GM12865 (cell line): ENCODE measurements at places on chromosomes 4 and X.

- peak; percentile 26 for DNase-seq
These were observed 101.4 kb upstream of the RAB40AL start for GRCh38 chrX:102835504-102836146.

- no peak for DNase-seq
These were observed 56.9 kb upstream of the CBR4 start for GRCh38 chr4:169066934-169067333.

DNA sequence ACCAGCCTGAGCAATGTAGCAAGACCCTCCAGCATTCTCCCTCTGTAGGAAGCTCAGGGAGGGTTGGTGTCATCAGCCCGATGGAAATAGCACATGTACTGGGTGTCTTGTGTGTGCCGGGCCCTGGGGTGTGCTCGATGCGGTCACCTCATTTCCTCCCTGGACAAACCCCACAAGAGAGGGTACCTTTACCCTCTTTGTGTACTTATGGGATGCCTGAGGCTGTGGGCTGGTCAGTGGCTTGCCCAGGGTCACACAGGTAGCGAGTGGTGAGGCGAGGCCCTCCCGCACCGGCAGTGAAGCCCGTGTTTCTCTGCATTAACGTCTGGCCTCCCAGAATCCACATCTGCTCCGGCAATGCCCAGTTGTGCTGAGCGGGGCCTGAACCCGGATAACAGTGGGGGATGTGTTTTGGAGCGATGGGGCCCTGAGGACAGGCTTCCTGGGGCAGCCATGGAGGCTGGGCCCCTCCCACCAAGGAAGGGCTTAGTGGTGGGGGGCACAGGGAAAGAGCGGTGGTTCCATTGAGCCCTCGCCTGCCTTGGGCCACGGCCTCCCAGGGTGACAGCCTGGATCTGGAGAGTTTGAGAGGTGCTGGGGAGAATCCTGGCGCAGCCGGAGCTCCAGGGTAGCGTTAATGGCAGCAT lies 8.1 kb downstream of the PSAPL1 start:
- DNase-seq = no peak

GRCh38 chr4:164350061-164350460 lies 403.9 kb upstream of the SMIM31 start:
- DNase-seq = no peak

DNA sequence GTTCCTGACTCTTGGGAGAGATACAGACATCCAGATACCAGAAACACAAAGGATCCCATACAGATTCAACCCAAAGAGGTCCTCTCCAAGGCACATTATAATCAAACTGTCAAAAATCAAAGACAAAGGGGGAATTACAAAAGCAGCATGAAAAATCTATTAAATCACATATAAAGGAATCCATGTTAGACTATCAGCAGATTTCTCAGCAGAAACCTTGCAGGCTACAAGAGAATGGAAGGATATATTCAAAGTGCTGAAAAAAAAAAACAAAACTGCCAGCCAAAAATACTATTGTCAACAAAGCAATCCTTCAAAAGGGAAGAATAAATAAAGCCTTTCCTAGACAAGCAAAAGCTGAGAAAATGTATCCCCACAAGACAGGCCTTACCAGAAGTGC lies 14.8 kb upstream of the ADGRL3 start:
- no peak for DNase-seq

GRCh38 chrX:74431797-74432196 lies 10.5 kb downstream of the SLC16A2 start:
- no peak for DNase-seq

DNA sequence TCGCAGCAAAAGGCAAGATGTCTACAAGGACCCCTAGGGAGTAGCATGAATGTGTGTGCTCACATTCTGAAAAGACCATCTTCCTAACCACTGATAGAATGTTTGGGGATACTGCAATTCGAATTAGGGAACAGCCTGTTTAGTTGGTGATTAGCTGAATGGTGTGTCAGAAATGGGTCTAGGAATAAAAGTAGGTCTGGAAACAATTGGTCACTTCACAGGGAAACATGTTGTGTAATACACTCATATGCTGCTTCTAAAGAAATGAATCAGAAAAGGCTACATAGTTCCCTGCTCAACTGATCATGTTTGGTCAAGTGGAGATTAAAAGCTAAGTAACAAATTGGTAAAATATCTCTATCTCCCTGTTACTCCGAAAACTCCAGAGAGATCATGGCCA lies 2362.4 kb upstream of the TENM3 start:
- no peak for DNase-seq

GRCh38 chr4:34720571-34720970 lies 1523.7 kb downstream of the ARAP2 start:
- peak; percentile 17 for DNase-seq

GRCh38 chr4:115428455-115428854 lies 315.0 kb upstream of the NDST4 start:
- DNase-seq = no peak

GRCh38 chrX:111035256-111035655 lies 60.7 kb upstream of the PAK3 start:
- no peak for DNase-seq

DNA sequence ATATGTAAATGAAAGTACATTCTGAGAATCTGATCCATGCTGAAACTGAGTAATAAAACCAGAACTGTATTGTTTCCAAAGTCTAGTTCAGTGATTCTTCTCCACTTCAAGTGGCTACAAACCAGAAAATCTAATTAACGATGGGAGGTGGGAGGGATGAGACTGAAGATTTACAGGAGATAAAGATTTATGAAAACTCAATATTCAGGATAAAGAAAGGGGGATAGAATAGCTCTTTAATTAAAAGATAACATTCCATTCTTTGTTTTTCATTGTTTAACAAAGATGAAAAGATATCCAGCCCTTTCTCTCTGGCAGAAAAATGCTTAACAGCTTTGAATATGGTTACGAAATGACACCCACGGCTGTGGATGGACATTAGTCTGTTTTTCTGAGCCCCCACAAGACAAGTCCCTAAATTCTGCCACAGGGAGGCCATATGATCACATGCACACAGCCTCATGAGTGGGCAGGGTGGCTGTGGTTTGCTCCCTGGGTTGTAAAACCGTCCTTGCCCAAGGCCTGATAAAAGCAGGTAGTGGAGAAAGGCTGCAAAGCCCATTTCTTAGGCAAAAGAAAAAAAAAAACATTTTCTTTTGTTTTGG lies 36.4 kb downstream of the TMEM150C start:
- no peak for DNase-seq

DNA sequence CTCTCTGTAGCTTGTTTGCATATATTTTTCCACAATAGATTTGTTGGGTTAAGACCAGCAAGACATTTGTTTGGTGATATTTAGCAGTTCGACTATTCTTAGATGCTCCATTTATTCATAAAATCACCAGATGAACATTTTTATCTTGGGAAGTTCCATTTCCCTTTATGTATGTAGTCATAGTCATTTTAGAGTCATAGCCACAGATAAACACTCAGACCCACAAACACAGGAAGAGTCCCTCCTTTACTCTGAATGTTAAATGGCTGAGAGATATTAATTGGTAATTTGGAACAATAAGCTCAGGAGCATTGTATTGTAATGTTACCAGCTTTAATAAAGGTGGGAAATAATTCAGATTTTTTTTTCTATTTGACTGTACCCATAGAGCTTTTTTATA lies 1608.7 kb downstream of the STIM2 start:
- no peak for DNase-seq

DNA sequence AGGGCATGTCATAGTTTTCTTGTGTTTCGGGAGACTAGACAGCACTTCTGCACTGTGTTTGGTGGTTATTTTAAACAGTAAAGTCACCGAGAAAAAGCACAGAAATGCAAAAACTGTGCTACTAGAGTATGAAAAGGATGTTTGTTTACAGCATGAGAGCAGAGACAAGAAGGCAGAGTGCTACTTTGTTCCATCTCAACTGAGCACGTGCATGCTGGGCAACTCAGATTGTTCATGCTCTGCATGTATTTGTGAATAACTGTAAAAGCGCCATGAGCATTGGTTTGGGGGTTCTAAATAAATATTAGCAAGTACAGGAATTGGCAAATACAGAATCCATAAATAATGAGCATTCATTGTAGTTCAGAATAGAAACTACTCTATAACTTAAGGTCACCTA lies 7.4 kb downstream of the EVC start:
- no peak for DNase-seq

GRCh38 chr4:41319553-41319952 lies 62.8 kb downstream of the UCHL1 start:
- no peak for DNase-seq

DNA sequence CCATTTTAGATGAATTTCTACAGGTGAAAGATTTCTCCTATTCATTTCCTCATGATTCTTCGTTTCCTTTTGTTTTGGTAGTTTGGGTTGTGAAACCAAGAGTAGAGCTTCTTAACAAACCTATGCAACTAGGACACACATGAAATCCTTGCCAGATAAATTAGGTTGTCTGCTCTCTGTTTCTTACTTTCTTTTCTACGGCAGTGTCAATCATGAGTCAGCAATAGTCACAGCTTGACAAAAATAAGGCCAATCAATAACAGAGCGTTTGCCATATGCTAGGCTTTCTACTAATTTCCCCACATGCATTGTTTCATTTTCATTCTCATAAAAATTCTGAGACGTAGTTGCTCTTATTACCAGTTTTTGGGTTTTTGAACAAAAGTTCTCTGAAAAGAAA lies 20.3 kb downstream of the CLRN2 start:
- DNase-seq = peak; percentile 58

GRCh38 chr4:110682311-110682710 lies 59.4 kb upstream of the PITX2 start:
- DNase-seq = no peak

- no peak for DNase-seq
These were observed 47.2 kb downstream of the AFAP1 start for GRCh38 chr4:7892212-7893019.

DNA sequence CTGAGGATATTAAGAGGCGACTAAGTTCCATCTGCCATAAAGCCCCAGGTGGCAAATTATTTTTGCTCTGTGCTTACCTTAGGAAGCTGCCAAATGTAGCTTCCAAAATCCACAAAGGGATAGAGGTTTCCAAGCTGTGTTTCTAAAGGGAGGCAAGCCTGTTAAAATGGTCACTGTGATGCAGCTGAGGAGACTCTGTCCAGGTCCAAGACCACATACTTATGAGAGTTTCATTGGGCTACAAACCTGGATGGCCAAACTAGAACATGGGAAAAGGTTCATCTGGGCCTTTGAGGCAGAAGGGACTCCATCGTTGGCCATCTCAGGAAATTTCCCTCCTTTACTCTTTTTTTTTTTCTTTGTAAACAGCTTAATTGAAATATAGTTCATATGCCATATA lies 306.9 kb upstream of the FGF13 start:
- DNase-seq = no peak

- DNase-seq = no peak
These were observed 796.8 kb downstream of the ARAP2 start for GRCh38 chr4:35447474-35447873.

- no peak for DNase-seq
These were observed 9.1 kb downstream of the ARHGAP36 start for GRCh38 chrX:131067216-131067615.

- DNase-seq = no peak
These were observed 495.3 kb downstream of the UBE2NL start for GRCh38 chrX:144379156-144379555.

GRCh38 chr4:25065932-25066590 lies 35.3 kb upstream of the LGI2 start:
- no peak for DNase-seq

- no peak for DNase-seq
These were observed 42.9 kb upstream of the DDX60 start for GRCh38 chr4:168361365-168362024.

GRCh38 chrX:80266979-80267378 lies 153.3 kb upstream of the TENT5D start:
- DNase-seq = no peak

DNA sequence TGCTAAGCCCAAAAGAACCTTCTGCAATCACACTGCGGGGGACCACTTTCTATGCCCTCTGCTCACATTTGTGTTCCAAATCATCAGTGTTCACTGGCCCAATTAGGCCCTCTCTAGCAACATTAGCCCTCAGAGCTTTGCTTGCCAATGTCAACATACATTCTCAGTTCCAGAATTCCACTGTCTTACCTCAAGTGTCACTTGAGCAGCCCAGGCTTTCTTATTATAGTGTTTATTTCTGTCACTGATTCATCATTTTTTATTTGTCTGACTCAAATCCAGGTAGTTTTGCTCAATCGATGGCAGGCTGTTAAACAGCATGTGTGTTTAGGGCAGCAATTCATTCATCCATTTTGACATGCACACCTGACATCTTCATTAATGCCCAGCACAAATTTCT lies 291.2 kb downstream of the TEX13A start:
- no peak for DNase-seq

DNA sequence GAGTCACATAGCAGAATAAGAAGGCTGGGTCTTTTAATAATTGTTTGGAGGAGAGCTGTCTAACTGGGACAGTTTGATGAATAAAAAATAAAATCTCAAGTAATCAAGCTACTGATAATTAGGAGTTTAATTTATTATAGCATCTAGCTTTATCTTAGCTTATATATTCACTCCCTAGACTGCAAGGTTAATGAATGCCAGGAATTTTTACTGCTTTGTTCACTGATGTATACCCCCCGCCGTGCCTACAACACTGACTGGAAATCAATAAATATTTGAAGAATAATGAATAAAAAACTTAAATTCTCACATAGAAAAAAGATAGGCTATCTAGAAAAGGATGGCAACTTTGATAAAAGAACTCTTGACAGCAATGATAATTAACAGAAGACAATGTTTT lies 59.7 kb downstream of the IQCM start:
- DNase-seq = no peak

DNA sequence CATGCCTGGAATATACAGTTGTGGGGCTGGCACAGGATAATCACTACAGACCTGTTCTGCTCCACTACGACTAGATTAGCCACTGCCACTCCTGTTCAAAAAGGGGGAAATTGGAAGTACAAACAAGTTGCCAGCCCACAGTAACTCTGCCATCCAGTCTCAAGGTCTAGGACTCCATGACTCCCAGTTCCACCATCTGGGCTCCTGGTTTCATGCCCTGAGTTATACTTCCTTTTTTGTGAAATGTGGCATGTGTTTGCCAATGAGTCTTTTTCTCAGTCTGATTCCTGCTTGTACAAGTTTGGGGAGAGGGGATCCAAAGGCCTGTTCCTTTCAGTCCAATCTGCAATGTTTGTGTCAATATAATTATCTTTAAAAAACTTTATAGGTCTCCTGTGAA lies 1.0 kb upstream of the BLOC1S4 start:
- no peak for DNase-seq

- DNase-seq = no peak
These were observed 71.1 kb downstream of the SHOX start for GRCh38 chrX:701673-702072.

DNA sequence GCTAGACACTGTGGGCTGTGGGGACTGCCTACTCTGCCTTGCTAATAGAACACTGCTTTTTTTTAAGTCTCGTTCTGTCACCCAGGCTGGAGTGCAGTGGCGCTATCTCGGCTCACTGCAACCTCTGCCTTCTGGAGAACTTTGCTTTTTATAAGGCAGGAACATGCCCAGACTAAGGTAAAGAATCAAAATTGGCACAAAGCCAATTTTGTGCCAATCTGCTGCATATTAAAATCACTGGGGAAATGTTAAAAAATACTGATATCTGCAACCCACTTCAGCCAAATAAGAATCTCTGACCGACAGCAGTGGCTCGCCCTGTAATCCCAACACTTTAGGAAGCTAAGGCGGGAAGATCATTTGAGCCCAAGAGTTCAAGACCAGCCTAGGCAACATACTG lies 36.5 kb upstream of the CEP135 start:
- no peak for DNase-seq
